Stimulated activated CD8-positive, alpha-beta memory T cell treated with anti-CD3 and anti-CD28 coated beads, Interleukin-7, amount 100 ng/mL, for 24 hours (primary cell): ENCODE measurements at places on chromosomes 13 and 19.

GRCh38 chr19:7113233-7113632 lies 43.7 kb downstream of the ZNF557 start:
- no peak for DNase-seq

- no peak for DNase-seq
Observed at GRCh38 chr19:2625434-2625833, 77.1 kb downstream of the GNG7 start.

DNA sequence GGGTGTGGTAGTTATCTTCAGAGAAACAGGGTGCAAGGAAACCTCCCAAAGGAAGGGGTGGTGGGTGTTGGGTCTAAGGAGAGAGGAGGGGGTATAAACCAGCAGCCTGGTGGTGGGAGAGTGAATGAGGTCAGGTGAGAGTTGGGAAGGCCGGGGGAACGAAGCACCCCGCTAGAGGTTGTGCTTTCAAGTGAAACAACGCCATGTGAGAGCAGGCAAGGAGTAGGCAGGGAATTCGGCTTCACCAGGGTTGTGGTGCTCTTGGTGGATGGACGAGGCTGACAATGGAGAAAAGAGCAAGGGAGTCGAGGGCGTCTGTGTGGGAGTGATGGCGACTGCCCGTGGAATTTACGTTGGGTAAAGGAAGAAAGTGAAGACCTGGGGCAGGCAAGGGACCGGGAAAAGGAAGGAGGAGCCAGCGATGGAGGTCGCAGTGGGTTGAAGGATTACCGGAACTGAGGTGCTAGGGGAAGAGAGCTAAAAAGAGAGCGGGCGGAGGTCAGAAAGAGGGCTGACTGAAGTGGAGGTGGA lies 2.1 kb upstream of the MLNR start:
- DNase-seq: no peak

- no peak for DNase-seq
Observed at GRCh38 chr13:49693191-49693733, 2.0 kb upstream of the EBPL start.

GRCh38 chr19:53554804-53555203 lies 16.9 kb downstream of the ZNF331 start:
- DNase-seq: no peak

- no peak for DNase-seq
Observed at GRCh38 chr13:79918620-79919019, 422.3 kb downstream of the SPRY2 start.

GRCh38 chr19:11678504-11678903 lies 60.2 kb downstream of the ZNF823 start:
- no peak for DNase-seq

DNA sequence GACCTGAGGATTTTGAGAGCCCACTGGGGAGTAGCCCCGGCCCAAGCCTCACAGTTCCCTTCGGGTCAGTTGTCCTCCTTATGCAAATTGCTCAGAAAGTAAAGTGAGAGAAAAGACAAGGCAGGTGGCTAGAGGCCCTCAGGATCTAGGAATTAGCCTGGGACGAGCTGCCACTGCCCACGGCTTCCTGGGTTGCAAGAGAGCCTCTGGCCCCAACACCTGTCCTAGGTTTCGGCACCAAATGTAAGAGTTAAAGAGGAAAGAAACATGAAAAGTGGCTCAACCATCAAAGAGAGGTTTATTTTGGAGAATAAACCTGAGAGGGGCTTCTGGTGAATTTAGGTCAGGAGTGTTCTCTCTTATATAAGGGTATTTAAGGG lies 25.6 kb downstream of the TMEM255B start:
- DNase-seq: no peak

DNA sequence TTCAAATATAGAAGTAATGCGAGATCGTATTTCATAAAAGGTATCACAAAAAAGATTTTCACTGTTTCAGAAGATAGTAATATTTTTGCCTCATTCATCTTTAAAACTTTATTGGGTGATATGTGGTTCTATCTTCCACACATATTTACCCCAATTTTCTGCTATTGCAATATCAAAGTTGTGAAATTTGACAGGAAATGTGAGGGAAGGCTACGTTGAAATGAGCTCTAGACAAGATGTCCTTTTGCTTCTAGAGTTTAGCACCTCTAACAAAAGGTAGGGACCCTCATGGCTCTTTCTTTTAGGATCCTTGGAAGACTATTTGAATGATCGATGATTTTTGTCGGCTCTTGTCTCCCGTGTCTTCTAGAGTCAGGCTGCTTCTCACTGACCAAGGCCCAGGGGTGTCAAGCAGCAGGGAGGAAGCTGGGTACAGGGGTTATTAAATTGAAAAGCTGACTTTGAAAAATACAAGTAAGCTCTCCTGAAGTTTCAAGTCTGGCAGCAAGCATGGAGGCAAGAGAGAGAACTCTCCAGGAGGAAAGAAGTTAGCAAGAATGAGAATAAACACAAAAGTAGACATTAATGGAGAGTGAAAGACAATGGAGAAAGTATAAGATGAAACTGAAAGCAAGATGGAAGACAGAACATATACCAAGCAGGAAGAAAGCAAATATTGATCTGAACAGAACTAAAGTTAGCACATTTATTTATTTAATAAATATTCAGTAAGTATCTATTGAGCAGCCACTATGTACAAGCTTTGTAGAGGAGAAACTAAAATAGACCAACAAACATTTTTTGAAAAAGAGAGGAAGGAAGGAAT lies 73.4 kb downstream of the RUBCNL start:
- no peak for DNase-seq

- peak; percentile 46 for DNase-seq
Observed at GRCh38 chr19:39474139-39474620, 6.5 kb upstream of the TIMM50 start.

- no peak for DNase-seq
Observed at GRCh38 chr19:43489310-43489709, 15.2 kb downstream of the PHLDB3 start.
